ENCODE measurements at places on chromosomes 2 and 18.

- H3K27me3 ChIP-seq = no peaks in the 10 kb centered on the region
- peak overlapping the region; percentile 85 for H3K27ac ChIP-seq
- no peak overlapping the region for H3K4me3 ChIP-seq
- DNase-seq = no peak
- H3K36me3 ChIP-seq = no peaks in the 10 kb centered on the region
Measured at GRCh38 chr2:30359644-30360167, 87.3 kb upstream of the LCLAT1 start.

- no peak for DNase-seq
- no peak overlapping the region for H3K4me3 ChIP-seq
- H3K36me3 ChIP-seq = no peaks in the 10 kb centered on the region
- H3K27me3 ChIP-seq = no peaks in the 10 kb centered on the region
- no peak overlapping the region for H3K27ac ChIP-seq
- H3K4me1 ChIP-seq = no peaks in the 10 kb centered on the region
Measured at GRCh38 chr2:224202281-224202865, 163.3 kb upstream of the SERPINE2 start.

- H3K4me3 ChIP-seq = no peak overlapping the region
- no peak for DNase-seq
- H3K27me3 ChIP-seq = no peaks in the 10 kb centered on the region
- H3K27ac ChIP-seq = no peak overlapping the region
- H3K36me3 ChIP-seq = no peaks in the 10 kb centered on the region
Measured at GRCh38 chr2:113220970-113221708, 47.4 kb downstream of the PSD4 start.

DNA sequence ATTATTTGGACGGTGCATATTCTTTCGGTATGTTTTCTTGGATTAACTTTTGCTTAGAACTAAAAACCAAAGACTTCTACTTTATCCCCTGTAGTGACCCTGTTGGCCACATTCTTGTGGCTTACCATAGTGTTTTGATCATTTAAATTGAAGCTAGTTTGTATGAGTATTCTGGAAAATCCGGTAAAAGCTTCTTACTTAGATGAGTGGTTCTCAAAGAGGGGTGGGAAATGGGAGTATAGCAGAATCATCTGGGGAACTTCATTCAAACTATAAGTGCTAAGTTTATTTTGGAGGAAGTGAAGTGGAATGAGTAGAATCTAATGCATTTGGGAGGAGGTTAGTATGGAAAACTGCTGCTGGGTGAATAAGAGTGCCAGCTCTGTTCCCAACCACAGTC lies 3.8 kb downstream of the PPP1CB start:
- DNase-seq = no peak
- H3K27me3 ChIP-seq = no peaks in the 10 kb centered on the region
- peaks cover 10% of the 10 kb centered on the region for H3K36me3 ChIP-seq
- peak overlapping the region; percentile 93 for H3K27ac ChIP-seq
- peak overlapping the region; percentile 70 for H3K4me3 ChIP-seq

- H3K36me3 ChIP-seq = no peaks in the 10 kb centered on the region
- H3K4me1 ChIP-seq = peaks cover 4% of the 10 kb centered on the region
- peaks cover 3% of the 10 kb centered on the region for H3K27me3 ChIP-seq
- H3K27ac ChIP-seq = no peak overlapping the region
- H3K4me3 ChIP-seq = no peak overlapping the region
Measured at GRCh38 chr18:35183886-35184285, 56.9 kb upstream of the ZNF397 start.

DNA sequence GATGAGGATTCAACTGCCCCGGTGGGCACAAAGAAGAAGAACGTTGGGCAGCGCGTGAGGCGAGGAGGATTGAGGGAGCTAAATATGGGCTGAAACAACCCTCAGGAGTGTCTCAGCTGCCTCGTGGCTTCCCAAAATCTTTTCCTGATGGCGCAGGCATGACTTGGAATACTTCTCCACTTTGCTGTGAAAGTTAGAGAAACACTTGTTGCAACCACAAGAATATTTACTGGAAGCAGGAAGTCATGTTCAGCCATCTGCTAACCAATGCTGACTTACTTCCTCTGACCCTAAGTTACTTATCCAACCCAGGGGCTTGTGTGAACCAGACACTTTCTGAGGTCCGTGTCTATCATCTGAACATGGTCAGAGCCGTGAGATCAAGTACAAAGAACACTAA lies 148.8 kb downstream of the ARL4C start:
- H3K27ac ChIP-seq = no peak overlapping the region
- no peaks in the 10 kb centered on the region for H3K4me1 ChIP-seq
- H3K4me3 ChIP-seq = no peak overlapping the region
- DNase-seq = no peak
- peaks cover 2% of the 10 kb centered on the region for H3K36me3 ChIP-seq
- H3K27me3 ChIP-seq = no peaks in the 10 kb centered on the region

GRCh38 chr2:226904592-226904991 lies 68.7 kb downstream of the RHBDD1 start:
- DNase-seq = no peak
- peaks cover 61% of the 10 kb centered on the region for H3K4me1 ChIP-seq

DNA sequence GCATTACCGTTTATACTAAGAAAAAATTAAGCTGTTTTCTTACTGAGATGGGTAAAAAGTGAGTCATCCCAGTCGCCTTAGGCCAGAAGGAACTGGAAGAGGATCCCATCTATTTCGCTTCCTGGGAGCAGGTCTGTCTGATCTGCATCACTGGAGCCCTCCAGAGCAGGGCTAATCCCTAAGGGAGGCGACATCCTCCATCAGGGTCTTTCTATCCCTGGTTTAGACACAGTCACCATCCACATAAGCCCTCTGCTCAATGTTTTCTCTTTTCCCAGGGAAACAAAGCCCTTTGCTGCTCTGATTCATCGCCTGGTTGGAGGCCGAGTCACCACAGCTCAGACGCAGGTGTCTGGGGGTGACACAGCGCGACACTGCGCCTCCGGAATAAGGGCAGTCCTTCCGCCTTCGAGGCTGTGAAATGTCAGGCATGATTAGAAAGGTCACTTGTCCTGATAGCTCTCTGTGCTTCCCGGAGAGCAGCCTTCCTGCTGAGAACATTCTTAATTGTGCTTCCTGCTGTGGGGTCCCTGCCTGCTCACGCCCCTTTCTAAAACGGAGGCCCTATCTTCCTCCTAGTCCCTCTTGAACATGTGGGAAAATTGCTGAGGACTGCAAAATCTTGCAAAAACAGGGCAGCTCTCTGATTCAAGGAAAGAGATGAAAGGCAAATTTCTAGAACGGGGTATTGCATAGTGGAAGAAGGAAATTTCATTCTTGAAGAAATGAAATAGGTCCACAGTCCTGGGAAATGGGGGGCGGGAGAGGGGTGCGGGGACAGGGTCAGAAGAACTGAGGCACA lies 56.3 kb downstream of the MARCHF4 start:
- no peaks in the 10 kb centered on the region for H3K36me3 ChIP-seq
- H3K4me3 ChIP-seq = peak overlapping the region; percentile 40
- peak overlapping the region; percentile 94 for H3K27ac ChIP-seq
- no peak for DNase-seq

DNA sequence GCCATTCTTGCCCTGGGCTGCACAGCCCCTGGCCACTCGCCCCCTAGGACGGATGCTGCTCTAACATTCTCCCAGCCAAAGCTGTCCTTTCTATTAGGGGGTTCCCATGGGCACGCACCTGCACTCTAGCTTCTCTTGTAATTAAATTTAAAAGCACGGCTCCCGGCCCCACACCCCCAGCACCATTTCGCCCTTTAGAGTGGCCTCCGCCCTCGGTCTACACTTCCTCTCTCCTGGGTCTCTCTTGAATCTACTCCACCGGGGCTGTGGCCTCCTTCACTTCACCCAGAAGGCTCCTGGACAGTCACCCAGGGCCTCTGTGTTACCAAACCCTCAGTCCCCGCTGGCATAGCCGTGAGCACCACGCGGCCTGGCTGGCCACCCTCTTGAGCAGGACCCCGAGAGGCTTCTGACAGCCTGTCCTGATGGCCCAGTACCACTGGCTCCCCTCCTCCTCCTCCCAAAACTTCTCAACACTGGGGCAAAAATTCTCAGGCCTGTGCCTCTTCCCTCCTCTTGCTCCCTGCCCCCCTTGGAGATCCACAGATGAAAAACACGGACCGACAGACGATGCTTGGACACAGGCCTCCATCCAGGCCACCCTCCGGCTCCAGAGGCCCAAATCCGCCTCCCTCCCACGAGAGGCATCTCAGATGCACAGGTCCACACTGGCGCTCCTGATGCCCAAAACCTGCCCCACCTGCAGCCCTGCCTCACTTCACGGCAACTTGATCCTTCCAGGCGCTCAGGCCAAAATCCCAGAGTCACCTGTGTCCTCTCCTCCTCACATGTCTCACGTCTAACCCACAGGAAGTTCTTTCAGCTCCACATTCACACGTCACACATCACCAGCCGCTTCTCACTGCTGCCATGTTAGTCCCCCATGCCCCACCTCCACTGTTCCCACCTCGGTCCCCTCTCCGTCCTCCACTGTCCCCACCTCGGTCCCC lies 6.9 kb upstream of the RAB17 start:
- no peaks in the 10 kb centered on the region for H3K36me3 ChIP-seq
- H3K27me3 ChIP-seq = no peaks in the 10 kb centered on the region
- no peak overlapping the region for H3K4me3 ChIP-seq

DNA sequence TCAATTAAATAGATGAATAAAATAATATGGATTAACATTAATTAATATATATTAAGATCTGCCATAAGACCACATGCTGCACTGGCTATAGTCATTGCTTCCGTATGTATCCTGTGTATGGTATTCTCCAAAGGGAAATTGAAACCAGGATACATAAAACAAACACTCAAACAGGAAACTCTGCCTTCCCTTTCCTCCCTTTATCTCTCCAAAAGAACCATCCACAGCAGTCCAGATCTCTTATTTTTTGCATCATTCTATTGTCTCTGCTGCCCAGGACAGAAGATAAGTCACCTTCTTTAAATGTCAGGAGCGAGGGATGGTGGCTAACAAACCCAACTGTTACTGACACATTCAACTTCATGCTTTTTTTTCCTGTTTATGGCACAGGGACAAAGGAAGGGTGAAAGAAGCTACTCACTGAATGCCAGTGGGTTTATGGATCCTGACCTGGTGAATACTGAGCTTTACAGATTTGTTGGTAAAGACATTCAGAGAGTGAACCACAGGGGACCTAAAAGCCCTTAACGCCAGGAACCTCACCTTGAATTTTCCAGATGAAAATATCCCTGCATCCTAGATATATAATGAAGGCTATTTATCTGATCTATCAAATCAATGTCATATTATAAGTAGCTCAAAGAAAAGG lies 67.5 kb downstream of the CSRNP3 start:
- H3K36me3 ChIP-seq = peaks cover 1% of the 10 kb centered on the region
- DNase-seq = no peak
- peaks cover 22% of the 10 kb centered on the region for H3K4me1 ChIP-seq
- no peak overlapping the region for H3K4me3 ChIP-seq

DNA sequence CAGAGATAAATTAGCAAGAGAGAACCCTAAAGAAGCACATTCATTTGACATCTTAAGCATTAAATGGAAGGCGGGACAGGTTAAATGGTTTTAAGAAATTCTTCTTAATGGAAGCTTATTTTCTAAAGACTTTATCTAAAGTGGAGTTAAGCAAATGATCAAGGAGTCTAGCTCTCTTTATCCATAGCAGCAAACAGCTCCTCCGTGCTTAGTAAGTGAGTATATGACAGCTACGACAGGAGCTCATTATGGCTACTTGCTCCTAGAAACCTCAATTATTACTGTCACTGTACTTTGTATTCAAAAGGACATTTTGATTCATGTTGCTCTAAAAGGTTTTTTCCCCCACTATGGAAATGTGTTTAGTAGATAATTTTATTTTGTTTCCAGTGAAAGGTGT lies 444.9 kb downstream of the TMX3 start:
- no peak for DNase-seq
- H3K27ac ChIP-seq = no peak overlapping the region
- H3K4me1 ChIP-seq = no peaks in the 10 kb centered on the region
- H3K36me3 ChIP-seq = no peaks in the 10 kb centered on the region
- H3K4me3 ChIP-seq = no peak overlapping the region
- no peaks in the 10 kb centered on the region for H3K27me3 ChIP-seq

DNA sequence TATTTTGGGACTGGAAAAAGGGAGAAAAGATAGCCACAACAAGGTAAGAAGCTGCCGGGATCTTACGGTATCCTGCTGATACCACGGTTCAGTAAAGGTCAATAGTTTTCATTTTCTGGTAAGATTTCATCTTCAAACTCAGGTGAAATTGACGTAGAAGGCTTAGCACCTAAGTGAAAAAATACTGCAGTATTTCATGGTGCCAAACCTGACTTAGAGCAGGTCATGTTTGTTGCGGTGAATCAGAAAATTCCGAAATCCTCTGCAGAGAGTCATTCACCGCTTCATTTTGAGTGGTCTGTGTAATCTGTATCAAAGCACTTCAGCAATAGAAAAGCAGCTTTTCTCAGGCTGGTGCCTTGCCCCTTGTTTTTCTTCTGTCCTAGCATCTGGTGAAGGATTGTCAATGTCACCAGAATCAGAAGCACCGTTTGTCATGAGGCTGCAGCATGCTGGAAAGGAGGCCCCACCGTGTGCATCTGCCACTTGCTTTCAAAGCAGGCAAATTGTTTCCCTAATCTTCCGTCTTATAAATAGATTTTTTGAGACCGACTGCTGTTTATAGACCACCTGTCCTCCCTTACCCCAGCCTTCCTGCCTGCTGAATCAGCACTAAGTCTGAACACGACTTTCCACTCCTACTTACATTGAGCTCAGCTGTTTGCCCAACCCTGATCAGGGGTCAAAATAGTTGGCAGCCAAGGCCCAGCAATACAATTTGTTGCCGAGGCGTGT lies 156.3 kb downstream of the EML6 start:
- no peak for DNase-seq
- H3K36me3 ChIP-seq = peaks cover 2% of the 10 kb centered on the region
- peaks cover 2% of the 10 kb centered on the region for H3K27me3 ChIP-seq

- peaks cover 10% of the 10 kb centered on the region for H3K27me3 ChIP-seq
- H3K27ac ChIP-seq = no peak overlapping the region
- no peaks in the 10 kb centered on the region for H3K4me1 ChIP-seq
- H3K4me3 ChIP-seq = no peak overlapping the region
- no peak for DNase-seq
- no peaks in the 10 kb centered on the region for H3K36me3 ChIP-seq
Measured at GRCh38 chr2:58788402-58788801, 547.3 kb upstream of the FANCL start.

GRCh38 chr2:106165029-106165428 lies 29.1 kb downstream of the UXS1 start:
- H3K4me3 ChIP-seq = no peak overlapping the region
- H3K27me3 ChIP-seq = no peaks in the 10 kb centered on the region
- H3K4me1 ChIP-seq = peaks cover 5% of the 10 kb centered on the region
- DNase-seq = no peak

- H3K27ac ChIP-seq = peak overlapping the region; percentile 87
- peaks cover 53% of the 10 kb centered on the region for H3K4me1 ChIP-seq
- peak overlapping the region; percentile 87 for H3K4me3 ChIP-seq
- no peaks in the 10 kb centered on the region for H3K36me3 ChIP-seq
- DNase-seq = no peak
Measured at GRCh38 chr2:230865766-230866755, 1.3 kb downstream of the ITM2C start.

- H3K27ac ChIP-seq = no peak overlapping the region
- H3K36me3 ChIP-seq = peaks cover 11% of the 10 kb centered on the region
- no peaks in the 10 kb centered on the region for H3K27me3 ChIP-seq
- no peak for DNase-seq
Measured at GRCh38 chr2:23788100-23788499, 138.8 kb downstream of the ATAD2B start.

- H3K27me3 ChIP-seq = no peaks in the 10 kb centered on the region
- peak overlapping the region; percentile 91 for H3K27ac ChIP-seq
- DNase-seq = no peak
Measured at GRCh38 chr2:38178119-38178518, 102.2 kb upstream of the CYP1B1 start.
